ENCODE measurements at places on chromosomes 7 and 10. TPM values are rescaled to one million over a fixed set of nuclear protein-coding genes. Genes with fewer than 3 reads are reported as not detected.

DNA sequence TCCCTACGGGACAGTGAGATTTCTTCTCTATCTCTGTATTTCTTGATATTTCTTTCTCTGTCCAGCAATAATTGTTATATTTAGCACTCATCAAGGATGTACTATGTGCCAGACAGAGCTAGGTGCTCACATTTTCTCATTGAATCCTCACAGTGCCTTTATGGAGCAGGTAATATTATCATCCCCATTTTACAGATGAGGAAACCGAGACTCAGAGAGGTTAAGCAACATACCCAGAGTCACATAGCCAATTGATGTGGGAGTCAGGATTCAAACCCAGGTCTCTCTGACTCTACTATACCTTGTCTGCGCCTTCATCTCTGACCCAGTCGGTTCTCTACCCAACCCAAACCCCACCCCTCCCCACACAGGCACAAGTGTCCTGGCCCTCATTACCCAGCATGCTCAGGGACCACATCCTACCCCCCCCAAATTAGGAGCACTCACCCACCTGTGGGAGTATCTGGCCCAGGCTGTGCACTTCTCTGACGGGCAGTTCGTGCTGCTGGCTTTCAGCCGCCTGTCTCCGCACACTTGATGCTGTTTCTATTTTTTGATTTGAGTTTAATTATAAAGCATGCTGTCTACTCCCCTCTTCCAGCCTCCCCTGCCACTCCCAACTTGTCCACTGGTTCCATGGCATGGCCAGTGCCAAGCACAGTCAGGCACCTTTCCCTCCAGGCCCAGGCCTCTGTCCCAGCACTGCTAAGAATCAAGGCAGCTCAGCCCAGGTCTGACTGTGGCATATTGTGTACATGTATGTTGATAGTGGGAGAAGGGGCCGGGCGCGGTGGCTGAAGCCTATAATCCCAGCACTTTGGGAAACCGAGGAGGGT, 9.8 kb upstream of the SAMD8 start:
- DNase-seq = no peak

- DNase-seq = no peak
Observed at GRCh38 chr7:46033592-46033991, 112.5 kb upstream of the IGFBP3 start.

- DNase-seq = no peak
Observed at GRCh38 chr7:132527467-132528410, 48.5 kb downstream of the PLXNA4 start.

GRCh38 chr10:120396228-120396627, 60.8 kb upstream of the PLPP4 start:
- no peak for DNase-seq

GRCh38 chr7:2520761-2521290, 1.3 kb downstream of the LFNG start:
- DNase-seq = no peak

DNA sequence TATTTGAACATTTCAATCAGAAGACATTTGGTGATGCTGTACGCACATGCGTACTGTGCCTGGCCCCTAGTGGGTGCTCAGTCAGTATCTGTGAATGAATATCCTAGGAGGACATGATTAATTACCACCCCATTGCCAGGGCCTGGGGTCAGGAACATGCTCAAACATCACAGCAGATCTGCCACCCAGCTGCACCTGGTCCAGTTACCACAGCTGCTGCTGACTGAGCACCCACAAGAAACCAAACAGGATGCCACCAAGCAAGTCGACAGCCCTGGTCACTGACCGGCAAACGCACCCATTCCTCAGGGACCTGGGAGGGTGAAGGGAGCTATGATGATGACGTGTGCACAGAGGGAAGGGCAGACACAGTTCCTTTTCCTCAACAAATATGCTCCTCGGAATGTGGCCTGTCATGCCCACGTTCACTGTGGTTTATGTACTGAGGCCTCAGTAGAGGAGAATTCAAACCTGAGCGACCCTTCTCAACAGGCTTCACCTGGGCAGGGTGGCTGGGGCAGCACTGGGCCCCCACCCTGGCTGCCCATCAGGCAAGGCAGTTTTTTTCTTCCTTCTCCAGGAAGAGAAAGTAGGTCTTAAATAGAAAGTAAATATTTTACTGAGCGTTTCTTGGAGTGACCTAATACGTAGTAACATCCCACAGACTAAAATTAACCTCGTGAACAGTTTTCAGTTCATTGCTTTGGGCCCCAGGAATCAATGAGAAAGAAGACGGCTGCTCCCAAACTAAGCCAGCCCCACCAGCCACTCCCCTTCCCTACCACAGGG, 13.4 kb downstream of the CTBP2 start:
- DNase-seq = no peak

DNA sequence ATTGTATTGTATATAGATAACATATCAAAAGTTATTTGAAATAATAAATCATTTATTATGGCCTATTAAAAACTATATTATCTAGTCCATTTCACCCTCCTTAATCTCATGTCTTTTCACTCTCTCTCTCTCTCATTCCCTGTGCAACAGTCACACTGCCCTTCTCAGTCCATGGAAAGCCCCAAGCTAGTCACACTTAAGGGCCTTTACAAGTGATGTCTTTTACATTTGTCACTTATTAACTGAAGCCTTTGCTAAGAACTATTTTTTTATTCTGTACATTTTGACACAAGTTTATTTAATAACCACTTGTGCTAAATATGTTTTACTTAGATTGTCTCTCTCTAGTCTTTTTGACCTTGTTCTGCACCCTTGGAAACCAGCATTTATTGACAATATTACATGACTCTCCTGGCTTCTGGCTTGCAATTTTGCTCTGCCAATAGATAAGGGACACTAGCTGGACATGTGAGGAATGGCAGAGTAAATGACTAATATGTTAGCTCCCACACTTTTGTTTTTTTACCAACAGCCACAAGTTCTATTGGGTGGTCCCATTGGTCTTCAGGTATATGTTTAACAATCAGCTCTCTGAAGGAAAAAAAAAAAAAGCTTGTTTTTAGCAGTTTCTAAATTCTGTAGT, 706.8 kb upstream of the POT1 start:
- no peak for DNase-seq

DNA sequence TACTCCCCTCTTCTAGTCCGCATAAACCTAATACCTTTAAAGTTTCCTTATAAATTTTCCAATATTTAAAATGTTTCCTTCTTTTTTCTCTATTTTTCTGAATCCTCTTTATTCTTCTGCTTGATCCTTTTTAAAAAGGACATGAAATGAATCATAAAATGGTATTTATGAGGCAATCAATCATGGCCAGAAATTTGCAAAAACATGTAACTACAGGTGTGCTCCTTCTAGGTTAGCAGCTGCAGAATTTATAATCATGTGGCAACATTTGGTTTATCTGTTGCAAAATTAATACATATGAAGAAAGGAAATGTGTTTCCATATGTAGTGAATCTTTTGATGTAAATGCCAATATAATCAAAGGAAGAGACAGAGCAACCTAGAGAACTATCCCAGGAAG, 1008.5 kb downstream of the ANKRD7 start:
- DNase-seq = no peak

GRCh38 chr10:89873055-89873454, 171.7 kb downstream of the KIF20B start:
- no peak for DNase-seq

GRCh38 chr7:150323682-150324372, 482 bp upstream of the ACTR3C start:
- DNase-seq = peak; percentile 24

- DNase-seq = no peak
Observed at GRCh38 chr10:14089556-14090292, 241.0 kb downstream of the FRMD4A start.

DNA sequence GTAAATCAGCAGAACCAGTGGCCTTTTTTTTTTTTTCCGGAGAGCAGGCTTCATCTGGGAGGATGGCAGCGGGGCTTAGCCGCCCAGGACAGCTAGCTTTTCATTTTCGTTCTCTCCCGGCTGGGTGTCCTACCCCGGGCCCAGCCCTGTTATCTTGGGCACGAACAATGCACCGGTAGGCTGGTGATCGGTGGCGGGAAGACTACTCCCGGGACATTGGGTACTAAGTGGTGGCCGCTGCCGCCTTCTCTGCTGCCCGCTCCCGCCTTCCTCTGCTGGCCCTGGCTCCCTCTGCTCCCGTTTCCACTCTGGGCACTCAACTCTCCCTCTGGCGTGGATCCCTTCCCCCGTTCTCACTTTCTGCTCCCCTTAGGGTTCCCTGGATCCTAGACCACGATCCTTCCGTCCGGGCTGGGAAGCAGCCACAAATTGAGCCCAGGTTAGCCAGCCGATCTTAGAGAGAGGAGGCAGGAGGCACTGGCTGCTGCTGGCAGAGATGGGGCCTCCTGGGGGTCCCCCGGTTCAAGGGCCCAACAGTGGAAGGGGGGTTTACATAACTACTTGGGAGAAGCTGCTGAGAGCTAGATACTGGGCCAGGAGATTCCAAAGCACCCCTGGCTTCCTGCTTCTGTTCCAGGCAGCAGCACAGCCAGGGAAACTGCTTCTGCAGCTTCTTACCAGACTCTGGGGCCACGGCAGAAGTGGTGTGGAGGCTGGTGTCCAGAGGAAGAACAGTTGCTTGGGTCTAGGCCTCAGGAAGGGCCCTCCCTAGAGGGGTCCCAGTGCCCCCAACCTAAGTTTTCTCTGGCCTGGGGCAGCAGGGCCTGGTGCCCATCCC, 1.8 kb downstream of the TLX1 start:
- no peak for DNase-seq

DNA sequence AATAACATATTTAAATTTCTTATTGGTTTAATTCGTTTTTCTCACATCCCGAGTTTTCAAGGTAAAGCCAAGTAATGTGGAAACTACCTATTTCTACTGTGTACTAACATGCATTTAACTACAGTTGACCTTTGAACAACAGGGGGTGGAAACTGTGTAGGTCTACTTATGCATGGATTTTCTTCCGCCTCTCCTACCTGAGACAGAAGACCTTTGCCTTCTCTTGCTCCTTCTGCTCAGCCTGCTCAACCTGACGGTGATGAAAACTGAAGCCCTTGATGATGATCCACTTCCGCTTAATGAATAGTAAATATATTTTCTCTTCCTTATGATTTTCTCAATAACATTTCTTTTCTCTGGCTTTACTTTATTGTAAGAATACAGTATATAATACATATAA, 18.5 kb downstream of the MEOX2 start:
- no peak for DNase-seq

DNA sequence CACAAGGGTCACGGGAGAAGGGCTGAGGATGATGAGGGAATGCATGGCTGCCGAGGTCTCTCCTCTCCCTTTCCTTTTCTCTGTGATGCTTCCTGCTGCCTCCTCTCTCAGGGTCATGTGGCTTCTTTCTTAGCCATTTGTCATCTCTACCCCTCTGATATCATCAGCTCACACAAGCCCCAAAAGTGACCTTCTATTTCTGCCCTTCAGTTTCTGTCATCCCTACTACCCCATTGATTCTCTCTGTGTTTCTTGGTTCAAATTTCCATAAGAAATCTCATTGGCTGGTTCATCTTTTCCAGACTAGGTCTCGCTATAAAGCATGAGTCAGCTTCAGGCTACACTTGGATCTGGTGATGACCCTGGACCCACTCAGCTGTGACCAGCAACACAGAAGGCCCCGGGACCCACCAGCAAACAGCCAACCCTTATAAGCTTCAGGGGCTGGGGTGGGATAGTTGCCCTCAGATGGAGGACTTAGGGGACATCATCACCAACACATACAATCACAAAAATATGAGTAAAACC, 284.3 kb downstream of the SKAP2 start:
- DNase-seq = no peak

DNA sequence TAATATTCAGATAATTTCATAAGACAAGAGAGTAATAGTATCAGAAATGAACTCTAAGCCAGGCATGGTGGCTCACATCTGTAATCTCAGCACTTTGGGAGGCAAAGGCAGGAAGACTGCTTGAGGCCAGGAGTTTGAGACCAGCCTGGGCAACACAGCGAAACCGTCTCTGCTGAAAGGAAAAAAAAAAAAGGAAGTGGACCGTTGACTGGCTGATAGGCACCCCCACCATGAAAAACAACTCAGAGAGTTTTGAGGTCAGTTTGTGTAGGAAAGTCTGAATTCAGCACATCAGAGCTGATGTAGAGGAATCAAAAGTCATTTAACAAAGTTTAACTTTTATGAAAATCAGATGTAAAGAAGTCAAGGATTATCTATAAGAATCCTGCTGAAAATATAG, 63.2 kb upstream of the AMPH start:
- DNase-seq = no peak

DNA sequence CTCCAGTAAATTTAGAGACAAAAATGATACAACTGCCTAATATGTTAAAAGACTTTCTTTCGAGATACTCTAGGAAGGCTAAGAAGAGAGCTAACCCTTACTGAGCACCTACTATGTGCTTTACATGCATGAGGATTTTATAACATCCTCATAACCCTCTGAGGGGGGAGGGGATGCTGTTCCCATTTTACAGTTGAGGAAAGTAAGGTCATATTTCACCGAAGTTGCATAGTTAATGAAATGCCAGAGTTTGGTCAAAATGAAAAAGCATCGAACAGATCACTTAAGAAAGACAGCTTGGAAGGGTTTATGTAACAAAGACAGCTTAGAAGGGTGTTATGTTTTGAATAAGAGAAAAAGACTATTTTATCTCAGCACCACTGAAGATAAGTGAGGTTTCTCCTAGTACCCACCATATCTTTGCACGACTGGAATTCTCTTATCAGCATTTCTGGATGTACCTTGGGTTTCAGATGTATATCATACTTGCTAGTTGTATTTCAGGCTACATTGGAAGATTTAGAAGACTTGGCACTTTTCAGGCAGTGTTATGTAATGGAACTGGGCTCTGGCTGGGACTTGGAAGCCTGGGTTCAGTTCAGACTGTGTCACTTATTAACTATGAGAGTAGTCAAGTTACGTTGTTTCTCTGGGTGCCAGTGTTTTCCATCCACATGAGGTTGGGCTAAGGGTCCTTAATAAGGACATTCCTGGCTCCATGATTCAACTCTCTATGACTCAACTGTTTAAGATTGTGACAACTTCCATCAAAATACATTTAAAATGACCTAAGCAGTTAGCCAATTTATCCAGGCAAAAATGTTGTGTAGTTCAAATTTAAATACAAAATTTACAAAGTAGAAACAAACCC, 6.0 kb downstream of the RHOBTB1 start:
- DNase-seq = no peak

GRCh38 chr7:104963378-104963990, 50.5 kb upstream of the KMT2E start:
- DNase-seq = no peak

GRCh38 chr10:84896909-84897308, 568.5 kb downstream of the CCSER2 start:
- no peak for DNase-seq

- DNase-seq = no peak
Observed at GRCh38 chr10:108556186-108556585, 1367.1 kb downstream of the XPNPEP1 start.

The TBC1D12 gene
- 54.8 TPM for total RNA-seq

The PAX4 gene
- not detected for total RNA-seq

The UPK3BL1 gene
- total RNA-seq = 68.1 TPM

The PPP1R3C gene
- 19.6 TPM for total RNA-seq

The AKR1C1 gene
- 22.4 TPM for total RNA-seq

The DNMBP gene
- total RNA-seq = 12.8 TPM

The CFAP58 gene
- 0.45 TPM for total RNA-seq

The C7orf57 gene
- 2.4 TPM for total RNA-seq

The MYPN gene
- total RNA-seq = not detected

The STOX1 gene
- total RNA-seq = 16.2 TPM

The C1QL3 gene
- total RNA-seq = 5.2 TPM

The WDFY4 gene
- 1.7 TPM for total RNA-seq

The ASZ1 gene
- total RNA-seq = not detected

All from cerebellum (tissue), 4 donors.